A673 (cell line): ENCODE measurements at places on chromosomes 6 and 20. TPM values are rescaled to one million over a fixed set of nuclear protein-coding genes. Genes with fewer than 3 reads are reported as not detected.

The CDH22 gene
- total RNA-seq: not detected in 2 replicates

The NFATC2 gene
- 0.64 and 0.76 TPM in 2 replicates for total RNA-seq

The PAX1 gene
- total RNA-seq: 0.09 and 0.50 TPM in 2 replicates

The MDFI gene
- total RNA-seq: 342 and 346 TPM in 2 replicates

The CEP85L gene
- 6.5 and 7.4 TPM in 2 replicates for total RNA-seq

The ULBP3 gene
- total RNA-seq: 1.5 and 1.6 TPM in 2 replicates

DNA sequence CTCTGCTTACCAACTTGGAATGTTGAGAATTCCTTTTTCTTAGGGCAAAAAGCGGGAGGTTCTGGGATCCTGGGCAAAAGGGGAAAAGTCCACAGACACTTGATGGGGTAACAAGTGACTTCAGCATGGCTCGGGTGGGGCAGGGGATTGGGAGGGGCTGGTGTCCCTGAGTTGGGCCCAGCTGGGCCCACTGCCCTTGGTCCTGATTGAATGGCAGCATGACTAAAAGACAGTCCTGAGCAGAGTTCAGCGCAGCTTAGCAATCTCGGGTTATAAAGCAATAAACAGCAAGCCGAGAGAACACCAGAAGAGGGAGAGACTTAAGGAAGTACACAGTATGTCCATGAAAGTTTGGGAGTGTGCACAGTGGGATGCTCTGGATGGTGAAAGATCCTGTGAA lies 5.6 kb downstream of the PPP2R5D start:
- H3K36me3 ChIP-seq: peaks cover 16% of the 10 kb centered on the region
- no peak overlapping the region for H3K27ac ChIP-seq
- no peak overlapping the region for H3K4me3 ChIP-seq

GRCh38 chr6:146543940-146544615 lies 445 bp downstream of the RAB32 start:
- no peaks in the 10 kb centered on the region for H3K27me3 ChIP-seq
- no peaks in the 10 kb centered on the region for H3K36me3 ChIP-seq
- peak overlapping the region; percentile 35 for H3K4me3 ChIP-seq
- H3K4me1 ChIP-seq: no peaks in the 10 kb centered on the region
- no peak for DNase-seq
- no peak overlapping the region for H3K27ac ChIP-seq

DNA sequence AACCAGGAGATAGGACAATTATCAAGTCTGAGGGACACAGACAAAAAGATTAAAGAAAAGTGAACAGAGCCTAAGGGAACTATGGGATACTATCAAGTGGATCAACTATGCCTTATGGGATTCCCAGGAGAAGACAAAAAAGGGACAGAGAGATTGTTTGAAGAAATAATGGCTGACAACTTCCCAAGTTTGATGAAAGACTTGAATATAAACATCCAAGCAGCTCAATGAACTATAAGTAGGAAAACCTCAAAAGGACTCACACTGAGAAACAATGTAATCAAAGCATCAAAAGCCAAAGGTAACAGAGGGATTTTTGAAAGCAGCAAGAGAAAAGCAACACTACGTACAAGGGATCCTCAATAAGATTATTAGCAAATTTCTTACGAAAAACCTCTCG lies 11.0 kb downstream of the ZNF133 start:
- no peaks in the 10 kb centered on the region for H3K27me3 ChIP-seq
- DNase-seq: no peak
- no peak overlapping the region for H3K4me3 ChIP-seq

- H3K4me3 ChIP-seq: no peak overlapping the region
- DNase-seq: no peak
- H3K36me3 ChIP-seq: no peaks in the 10 kb centered on the region
- H3K27ac ChIP-seq: no peak overlapping the region
Measured at GRCh38 chr6:108564178-108564577, 3.5 kb downstream of the FOXO3 start.

- H3K27ac ChIP-seq: peak overlapping the region; percentile 97
- peak; percentile 92 for DNase-seq
Measured at GRCh38 chr20:62740286-62741141, 31.9 kb downstream of the NTSR1 start.

- no peaks in the 10 kb centered on the region for H3K4me1 ChIP-seq
- H3K27ac ChIP-seq: no peak overlapping the region
- DNase-seq: no peak
- no peak overlapping the region for H3K4me3 ChIP-seq
- H3K27me3 ChIP-seq: no peaks in the 10 kb centered on the region
Measured at GRCh38 chr20:45452238-45452637, 17.3 kb upstream of the WFDC2 start.

DNA sequence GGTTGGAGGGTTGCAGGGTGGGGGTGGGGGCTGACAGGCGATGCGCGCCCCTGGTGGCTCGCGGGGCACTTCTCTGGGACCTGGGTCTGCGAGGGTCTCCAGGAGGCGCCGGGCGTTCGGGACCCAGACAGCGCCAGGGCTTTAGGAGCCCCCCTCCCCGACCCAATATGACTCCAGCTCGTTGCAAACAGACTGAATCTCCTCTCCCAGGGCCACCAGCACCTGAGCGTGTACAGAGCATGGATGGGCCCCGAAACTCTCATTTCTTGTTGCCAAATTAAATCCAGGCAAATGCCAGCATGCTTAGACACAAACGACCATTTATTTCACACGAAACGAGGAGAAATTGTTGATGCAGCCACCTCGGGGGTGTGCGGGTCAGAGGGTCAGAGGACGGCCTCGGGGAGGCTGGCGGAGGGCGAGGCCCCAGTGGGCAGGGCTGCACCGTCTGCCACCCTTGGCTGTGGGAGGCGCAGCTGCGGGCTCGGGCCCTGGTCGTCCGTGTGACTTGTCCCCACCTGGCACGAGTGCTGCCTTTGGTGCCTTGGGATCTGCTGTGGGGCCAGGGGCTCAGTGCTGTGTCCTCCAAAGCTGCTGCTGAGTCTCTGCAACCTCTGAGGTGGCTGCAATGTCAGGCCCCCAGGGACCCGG lies 20.9 kb upstream of the GATA5 start:
- no peaks in the 10 kb centered on the region for H3K4me1 ChIP-seq
- H3K36me3 ChIP-seq: no peaks in the 10 kb centered on the region
- no peaks in the 10 kb centered on the region for H3K27me3 ChIP-seq
- no peak overlapping the region for H3K4me3 ChIP-seq
- DNase-seq: peak; percentile 38

- DNase-seq: peak; percentile 28
- H3K27me3 ChIP-seq: peaks cover 20% of the 10 kb centered on the region
- H3K36me3 ChIP-seq: no peaks in the 10 kb centered on the region
- H3K4me1 ChIP-seq: peaks cover 27% of the 10 kb centered on the region
- no peak overlapping the region for H3K4me3 ChIP-seq
- H3K27ac ChIP-seq: no peak overlapping the region
Measured at GRCh38 chr6:89975991-89976693, 81.9 kb downstream of the GJA10 start.

DNA sequence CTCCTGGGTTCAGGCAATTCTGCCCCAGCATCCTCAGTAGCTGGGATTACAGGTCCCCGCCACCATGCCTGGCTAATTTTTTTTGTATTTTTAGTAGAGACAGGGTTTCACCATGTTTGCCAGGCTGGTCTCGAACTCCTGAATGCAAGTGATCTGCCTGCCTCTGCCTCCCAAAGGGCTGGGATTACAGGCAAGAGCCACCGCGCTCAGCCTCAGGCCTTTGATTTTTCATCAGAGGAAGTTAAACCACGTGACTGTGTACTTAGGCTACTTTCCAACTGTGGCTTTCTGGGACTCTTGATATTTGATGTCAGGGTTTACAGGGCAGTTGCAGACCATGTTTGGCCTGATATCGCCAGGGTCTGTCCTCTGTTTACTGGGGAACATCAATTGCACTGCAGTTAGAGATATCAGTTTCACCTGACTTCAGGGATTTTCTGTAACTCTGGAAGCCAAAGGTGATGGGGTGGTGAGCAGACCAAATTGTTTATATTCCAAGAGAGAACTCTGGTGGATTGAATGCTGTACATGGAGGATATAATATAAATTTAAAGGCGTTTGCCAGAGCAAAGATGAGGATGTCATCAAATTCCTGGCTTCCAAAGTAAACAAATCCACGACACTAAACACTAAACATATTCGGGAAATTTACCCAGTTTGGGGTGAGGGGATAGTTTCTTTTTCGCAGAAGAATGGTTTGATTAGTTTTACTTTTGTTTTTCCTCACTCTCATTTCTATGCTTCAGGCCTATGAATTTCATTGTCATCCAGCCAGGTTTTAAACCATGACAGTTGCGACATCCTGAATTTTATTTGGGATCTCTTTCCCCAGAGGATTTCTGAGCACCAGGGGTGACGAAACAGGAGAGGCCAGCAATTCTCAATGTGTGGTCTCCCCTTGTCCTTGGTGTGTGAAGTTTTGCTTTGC lies 4.2 kb downstream of the PSMF1 start:
- no peak overlapping the region for H3K4me3 ChIP-seq
- H3K27ac ChIP-seq: peak overlapping the region; percentile 40
- peak; percentile 13 for DNase-seq
- H3K36me3 ChIP-seq: peaks cover 39% of the 10 kb centered on the region

- peaks cover 4% of the 10 kb centered on the region for H3K4me1 ChIP-seq
- H3K4me3 ChIP-seq: no peak overlapping the region
- no peaks in the 10 kb centered on the region for H3K27me3 ChIP-seq
- no peak for DNase-seq
Measured at GRCh38 chr6:15657290-15657689, 5.5 kb downstream of the DTNBP1 start.

GRCh38 chr6:160035693-160036330 lies 66.9 kb downstream of the IGF2R start:
- no peak for DNase-seq
- peaks cover 22% of the 10 kb centered on the region for H3K36me3 ChIP-seq
- H3K27ac ChIP-seq: no peak overlapping the region
- H3K4me3 ChIP-seq: no peak overlapping the region

DNA sequence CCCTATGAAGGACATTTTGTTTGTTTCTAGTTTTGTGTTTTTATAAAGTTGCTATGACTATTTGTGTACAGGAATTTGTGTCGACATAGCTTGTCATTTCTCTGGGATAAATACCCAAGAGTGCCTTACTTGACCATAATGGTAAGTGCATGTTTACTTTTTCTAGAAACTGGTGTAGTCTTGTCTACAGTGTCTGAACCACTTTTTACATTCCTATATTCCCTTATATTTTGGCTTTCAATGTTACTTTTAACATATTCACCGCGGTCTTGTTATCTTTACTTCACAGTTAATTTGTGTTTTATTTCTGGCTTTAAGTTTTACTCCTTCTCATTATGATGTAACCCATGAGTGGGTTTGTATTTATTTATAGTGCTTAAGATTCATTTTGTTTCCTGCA lies 444.4 kb upstream of the RGS17 start:
- no peaks in the 10 kb centered on the region for H3K36me3 ChIP-seq
- peaks cover 3% of the 10 kb centered on the region for H3K4me1 ChIP-seq
- H3K27me3 ChIP-seq: no peaks in the 10 kb centered on the region
- no peak overlapping the region for H3K27ac ChIP-seq

- no peaks in the 10 kb centered on the region for H3K4me1 ChIP-seq
- no peak overlapping the region for H3K27ac ChIP-seq
- no peak for DNase-seq
- H3K36me3 ChIP-seq: peaks cover 4% of the 10 kb centered on the region
Measured at GRCh38 chr6:109351231-109352130, 30.8 kb downstream of the CD164 start.
